ENCODE measurements at places on chromosomes 12 and 14. TPM values are rescaled to one million over a fixed set of nuclear protein-coding genes. Genes with fewer than 3 reads are reported as not detected.

CLEC2A gene
- total RNA-seq, result not detected

PLEKHD1 gene
- 0.19 TPM for total RNA-seq

VWF gene
- total RNA-seq, result not detected

- peaks cover 96% of the 10 kb centered on the region for H3K4me1 ChIP-seq
- H3K36me3 ChIP-seq, result peaks cover 11% of the 10 kb centered on the region
- peak overlapping the region; percentile 97 for H3K27ac ChIP-seq
- no peaks in the 10 kb centered on the region for H3K27me3 ChIP-seq
These were observed 5.5 kb upstream of the TC2N start for GRCh38 chr14:91872517-91873470.

DNA sequence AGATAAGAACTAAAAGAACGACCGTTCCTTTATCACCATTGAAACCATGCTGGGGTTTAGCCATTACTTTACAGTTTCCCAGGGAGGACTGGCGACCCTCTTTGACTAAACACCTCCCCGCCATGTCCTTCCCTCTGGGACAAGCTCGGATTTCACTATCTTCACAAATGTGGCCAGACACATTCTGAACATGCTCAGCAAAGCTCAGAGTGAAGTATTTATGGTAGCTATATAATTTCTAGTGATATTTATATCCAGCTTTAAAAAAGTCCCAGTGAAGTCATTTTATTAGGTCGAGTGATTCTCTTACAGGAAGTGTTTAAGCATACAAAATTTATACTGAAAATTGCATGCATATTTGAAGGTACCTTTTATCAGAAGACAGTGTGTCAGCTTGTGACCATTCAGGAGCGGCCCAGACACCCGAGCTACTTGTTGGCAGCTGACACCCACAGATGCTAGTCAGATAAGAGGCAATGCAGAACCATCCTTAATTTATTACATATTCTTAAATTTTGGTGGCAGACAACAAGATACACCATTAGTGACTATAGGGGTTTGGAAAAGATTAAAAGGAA is 36.8 kb downstream of the NIN start:
- H3K27ac ChIP-seq, result no peak overlapping the region
- DNase-seq, result no peak
- peaks cover 45% of the 10 kb centered on the region for H3K36me3 ChIP-seq
- H3K4me1 ChIP-seq, result peaks cover 53% of the 10 kb centered on the region
- H3K27me3 ChIP-seq, result no peaks in the 10 kb centered on the region

DNA sequence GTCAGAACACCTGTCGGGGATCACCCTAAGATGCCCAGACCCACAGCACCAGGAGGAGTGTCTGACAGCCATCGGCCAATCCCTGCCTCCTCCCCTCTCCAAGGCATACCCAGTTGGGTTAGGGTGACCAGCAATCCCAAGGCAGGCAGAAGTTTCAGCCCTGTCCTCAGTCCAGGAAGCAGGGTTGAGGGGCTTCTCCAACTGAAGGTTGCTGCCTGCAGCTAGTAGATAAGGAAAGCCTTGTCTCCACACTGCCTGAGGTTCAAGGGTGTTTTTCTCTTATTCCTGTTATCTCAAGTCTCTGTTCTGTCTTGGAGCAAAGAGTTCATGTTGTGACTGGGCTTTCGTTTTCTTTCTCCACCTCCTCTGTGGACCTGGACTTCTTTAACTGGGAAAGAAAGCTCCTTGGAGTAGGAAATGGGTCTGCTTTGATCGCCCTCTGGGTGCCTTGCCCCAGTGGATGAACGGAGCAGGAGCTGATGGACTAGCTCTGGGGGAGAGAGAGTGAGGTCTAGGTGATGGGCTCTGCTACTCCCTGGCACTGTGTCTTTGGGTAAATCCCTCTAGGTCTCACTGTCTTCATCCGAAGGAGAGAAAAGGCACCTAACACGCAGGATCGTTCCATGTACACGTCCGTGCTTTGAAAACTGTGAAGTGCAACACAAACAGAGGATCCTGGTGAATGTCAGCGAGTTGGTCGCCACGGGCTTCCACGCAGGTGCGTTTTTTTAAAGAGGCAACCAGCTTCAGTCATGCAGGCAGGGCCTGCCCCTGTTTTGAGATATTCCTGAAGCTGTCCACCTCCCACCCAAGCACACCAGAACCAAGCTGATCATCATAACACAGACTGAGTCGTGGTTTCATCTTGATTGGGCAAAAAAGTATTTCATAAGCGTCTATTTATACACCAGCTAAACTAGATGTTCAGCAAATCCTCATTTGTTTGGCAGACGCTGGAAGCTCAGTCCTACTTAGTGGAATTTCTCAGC is 52.5 kb upstream of the FOXN3 start:
- peaks cover 21% of the 10 kb centered on the region for H3K4me1 ChIP-seq
- H3K27ac ChIP-seq, result no peak overlapping the region
- no peak for DNase-seq
- no peaks in the 10 kb centered on the region for H3K27me3 ChIP-seq
- H3K36me3 ChIP-seq, result peaks cover 44% of the 10 kb centered on the region

DNA sequence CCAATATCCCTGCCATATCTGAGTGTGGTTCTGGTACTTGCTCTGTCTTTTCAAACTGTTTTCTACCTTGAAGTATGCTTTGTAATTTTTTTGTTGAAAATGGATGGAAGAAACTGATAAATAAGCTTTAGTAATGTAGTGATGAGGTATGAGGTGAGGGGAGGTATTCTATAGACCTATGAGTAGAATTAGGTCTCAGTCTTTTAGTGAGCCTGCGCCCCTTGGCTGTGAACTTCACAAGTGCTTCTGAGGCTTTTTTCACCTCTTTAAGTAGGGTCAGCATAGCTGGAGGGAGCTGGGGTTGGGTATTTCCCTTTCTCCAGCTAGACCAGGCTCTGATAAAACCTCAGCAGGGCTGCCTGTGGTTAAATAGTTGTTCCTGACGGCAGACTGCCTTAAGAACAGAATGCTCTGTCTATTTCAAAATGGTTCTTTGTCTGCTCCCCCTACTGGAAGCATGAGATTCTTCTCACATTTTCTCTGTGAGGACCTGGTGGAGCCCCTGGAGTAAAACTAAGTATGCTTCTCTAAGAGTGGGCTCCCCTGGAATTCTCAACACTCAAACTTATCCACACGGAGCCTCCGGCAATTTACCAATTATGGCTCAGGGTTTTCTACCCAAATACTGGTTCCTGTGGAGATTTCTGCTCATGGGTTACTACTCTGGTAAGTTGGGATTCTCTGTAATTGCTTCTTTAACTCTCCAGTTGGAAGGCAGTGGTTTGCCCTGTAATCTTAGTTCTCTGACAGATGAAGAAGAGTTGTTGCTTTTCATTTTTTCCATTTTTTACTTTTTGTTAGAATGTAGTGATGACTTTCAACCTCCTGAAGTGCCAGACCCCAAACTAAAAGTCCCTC is 13.1 kb downstream of the KRT5 start:
- no peaks in the 10 kb centered on the region for H3K36me3 ChIP-seq
- peaks cover 51% of the 10 kb centered on the region for H3K27me3 ChIP-seq
- H3K27ac ChIP-seq, result no peak overlapping the region
- no peaks in the 10 kb centered on the region for H3K4me1 ChIP-seq
- no peak for DNase-seq
- H3K4me3 ChIP-seq, result no peak overlapping the region

- H3K4me3 ChIP-seq, result no peak overlapping the region
- peaks cover 3% of the 10 kb centered on the region for H3K27me3 ChIP-seq
- no peak overlapping the region for H3K27ac ChIP-seq
These were observed 300.5 kb downstream of the GRIN2B start for GRCh38 chr12:13680916-13681315.

DNA sequence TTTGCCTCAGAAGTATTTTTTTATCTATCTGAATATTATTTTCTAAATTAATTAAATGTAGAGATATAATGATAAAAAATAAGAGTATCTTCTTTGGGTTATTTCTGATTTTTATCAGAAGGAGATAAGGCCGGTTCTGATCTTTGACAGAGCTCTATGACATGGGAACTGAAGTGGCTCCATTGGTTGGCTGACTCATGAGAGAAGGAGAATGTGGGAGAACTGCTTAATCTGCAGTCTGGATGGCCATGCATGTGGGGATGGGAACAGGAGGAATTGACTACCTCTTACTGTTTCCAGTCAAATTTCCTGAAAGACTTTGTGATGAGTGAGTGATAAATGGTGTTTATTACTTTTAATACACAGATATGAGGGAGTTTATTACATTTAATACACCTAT is 155.8 kb upstream of the ATP2B1 start:
- no peak for DNase-seq
- peaks cover 40% of the 10 kb centered on the region for H3K4me1 ChIP-seq
- no peak overlapping the region for H3K4me3 ChIP-seq
- H3K27ac ChIP-seq, result peak overlapping the region; percentile 68
- peaks cover 27% of the 10 kb centered on the region for H3K36me3 ChIP-seq
- no peaks in the 10 kb centered on the region for H3K27me3 ChIP-seq

DNA sequence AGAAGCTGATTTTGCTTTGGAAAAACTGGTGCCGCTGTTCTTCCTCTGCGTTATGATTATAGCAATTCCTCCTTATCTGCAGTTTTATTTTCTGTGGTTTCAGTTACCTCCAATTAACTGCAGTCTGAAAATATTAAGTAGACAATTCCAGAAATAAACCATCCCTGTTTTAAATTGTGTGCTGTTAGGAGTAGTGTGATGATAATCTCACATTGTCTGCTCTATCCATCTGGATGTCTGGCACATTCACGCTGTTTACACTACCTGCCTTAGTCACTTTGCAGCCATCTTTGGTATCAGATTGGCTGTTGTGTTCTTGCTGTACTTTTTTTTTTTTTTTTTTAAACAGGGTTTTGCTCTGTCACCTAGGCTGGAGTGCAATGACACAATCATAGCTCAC is 141.0 kb downstream of the GRIP1 start:
- H3K4me3 ChIP-seq, result no peak overlapping the region
- no peak for DNase-seq
- H3K27me3 ChIP-seq, result no peaks in the 10 kb centered on the region
- no peaks in the 10 kb centered on the region for H3K4me1 ChIP-seq
- H3K36me3 ChIP-seq, result no peaks in the 10 kb centered on the region

- no peaks in the 10 kb centered on the region for H3K4me1 ChIP-seq
- DNase-seq, result no peak
These were observed 174.5 kb downstream of the DACT1 start for GRCh38 chr14:58812050-58812910.

- no peak overlapping the region for H3K27ac ChIP-seq
- DNase-seq, result no peak
- H3K4me1 ChIP-seq, result no peaks in the 10 kb centered on the region
These were observed 102.0 kb downstream of the LGR5 start for GRCh38 chr12:71541583-71541982.

GRCh38 chr12:57754411-57755193 is at the start of gene MARCHF9:
Gene MARCHF9 (plus strand): TSS chr12:57755103. CDS start chr12:57755529, 426 bp downstream.
- peak within 1 kb of the TSS; percentile 78 for H3K4me3 ChIP-seq
- peaks cover 35% of the 10 kb centered on the region for H3K36me3 ChIP-seq
- H3K27me3 ChIP-seq, result no peaks in the 10 kb centered on the region

DNA sequence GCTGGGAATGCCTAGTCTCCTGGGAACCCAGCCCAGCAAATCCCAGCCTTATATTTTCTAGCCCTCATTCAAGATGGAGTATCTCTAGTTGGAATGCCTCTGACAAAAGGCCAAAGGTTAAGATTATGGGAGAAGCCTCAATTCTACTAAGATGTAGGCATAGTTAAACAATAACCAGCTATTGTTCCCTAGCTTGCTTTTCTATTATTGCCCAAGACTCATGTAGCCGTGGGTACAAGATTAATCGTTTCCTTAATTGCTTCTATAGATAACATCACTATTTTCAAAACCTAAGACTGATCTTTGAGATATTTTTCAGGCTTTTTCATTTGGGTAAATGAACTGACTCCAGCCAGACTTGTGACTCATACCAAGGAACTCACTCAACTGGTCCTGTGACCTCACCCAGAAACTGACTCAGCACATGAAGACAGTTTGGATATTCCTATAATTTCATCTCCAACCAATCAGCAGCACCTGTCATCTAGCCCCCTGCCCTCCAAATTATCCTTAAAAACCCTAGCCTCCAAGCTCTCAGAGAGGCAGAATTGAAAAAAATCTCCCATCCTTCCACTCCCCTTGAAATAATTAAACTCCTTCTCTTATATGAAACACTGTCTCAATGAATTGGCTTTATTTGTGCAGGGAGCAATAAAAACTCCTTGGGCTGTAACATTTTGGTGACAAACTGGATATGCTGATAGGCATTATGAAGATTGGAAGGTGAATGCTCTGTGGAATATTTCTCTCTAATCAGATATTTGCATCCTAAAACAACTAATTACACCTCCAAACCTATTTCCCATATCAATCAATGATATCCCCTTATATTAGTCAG is 589.0 kb downstream of the C12orf50 start:
- no peak for DNase-seq
- no peaks in the 10 kb centered on the region for H3K36me3 ChIP-seq
- no peaks in the 10 kb centered on the region for H3K4me1 ChIP-seq
- H3K4me3 ChIP-seq, result no peak overlapping the region
- H3K27ac ChIP-seq, result no peak overlapping the region
- no peaks in the 10 kb centered on the region for H3K27me3 ChIP-seq

DNA sequence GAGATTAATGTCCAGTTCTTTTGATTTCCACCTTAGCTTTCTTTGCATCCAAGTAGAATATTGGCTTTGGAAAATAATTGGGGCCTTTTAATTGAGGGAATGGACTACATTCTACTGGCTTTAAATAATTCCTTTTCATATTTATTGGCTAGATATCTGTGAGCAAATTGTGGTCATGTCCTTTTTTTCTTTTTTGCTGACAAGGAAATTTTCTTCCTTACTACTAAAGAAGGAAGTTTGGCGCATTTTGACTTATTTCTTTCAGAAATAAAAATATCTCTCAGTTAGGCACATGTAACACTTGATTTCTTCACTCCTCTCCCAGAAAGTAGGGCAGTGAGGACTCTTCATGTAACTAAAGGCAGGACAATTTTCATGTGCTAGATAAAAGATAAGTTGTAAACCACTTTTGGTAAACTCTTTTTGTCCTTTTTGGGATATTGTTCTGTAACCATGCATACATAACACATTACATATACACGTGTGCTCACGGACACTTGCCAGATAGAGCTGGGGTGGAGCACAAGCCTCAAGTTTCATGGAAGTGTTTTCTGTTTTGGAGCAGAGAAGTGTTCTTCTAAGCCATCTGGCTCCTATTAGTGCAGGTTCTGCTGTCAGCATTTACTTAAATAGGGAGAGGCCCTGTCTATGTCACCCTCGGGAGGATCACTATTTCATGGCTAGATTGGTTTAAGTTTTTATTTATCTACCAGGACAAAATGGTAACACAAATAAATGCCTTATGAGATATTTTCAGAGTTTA is 85.1 kb upstream of the LRIG3 start:
- H3K4me3 ChIP-seq, result no peak overlapping the region
- H3K27me3 ChIP-seq, result no peaks in the 10 kb centered on the region
- H3K4me1 ChIP-seq, result no peaks in the 10 kb centered on the region
- no peak for DNase-seq
- H3K36me3 ChIP-seq, result no peaks in the 10 kb centered on the region

- no peak overlapping the region for H3K4me3 ChIP-seq
- no peaks in the 10 kb centered on the region for H3K27me3 ChIP-seq
- H3K4me1 ChIP-seq, result no peaks in the 10 kb centered on the region
- H3K36me3 ChIP-seq, result no peaks in the 10 kb centered on the region
- no peak for DNase-seq
These were observed 33.8 kb downstream of the KCNK10 start for GRCh38 chr14:88289234-88289633.

DNA sequence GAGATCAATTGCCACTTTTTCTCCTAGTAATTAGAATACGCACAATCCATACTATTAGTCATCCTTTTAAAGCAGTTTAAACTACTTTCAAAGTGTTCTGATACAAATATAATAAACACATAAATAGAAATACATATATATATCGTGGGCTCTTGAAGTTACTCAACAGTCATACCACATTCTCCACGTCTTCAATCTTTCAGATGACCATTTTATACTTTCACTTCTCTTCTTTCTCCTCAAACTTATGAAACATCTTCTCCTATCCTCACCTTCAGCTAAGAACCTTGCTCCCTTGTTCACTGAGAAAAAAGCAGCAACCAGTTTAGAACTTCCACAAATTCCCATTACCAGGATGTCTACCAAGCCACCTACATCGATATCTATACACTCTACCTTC is 19.2 kb downstream of the CEP290 start:
- H3K36me3 ChIP-seq, result peaks cover 7% of the 10 kb centered on the region
- DNase-seq, result no peak
- no peaks in the 10 kb centered on the region for H3K27me3 ChIP-seq
- no peaks in the 10 kb centered on the region for H3K4me1 ChIP-seq

Measured in activated CD4-positive, alpha-beta T cell treated with anti-CD3 and anti-CD28 coated beads, Interleukin-2, amount 10 ng/mL, durations not matched to agents 7 days and 5 days (primary cell).